ENCODE measurements at places on chromosomes 5 and 9. TPM values are rescaled to one million over a fixed set of nuclear protein-coding genes. Genes with fewer than 3 reads are reported as not detected.
A peak's percentile ranks its signal among the peaks of the same experiment; 100 is the strongest.

- no peak for DNase-seq
Measured at GRCh38 chr9:16179566-16179965, 626.7 kb downstream of the CCDC171 start.

GRCh38 chr9:99072040-99072394 is 32.9 kb upstream of the TGFBR1 start:
- no peak for DNase-seq

DNA sequence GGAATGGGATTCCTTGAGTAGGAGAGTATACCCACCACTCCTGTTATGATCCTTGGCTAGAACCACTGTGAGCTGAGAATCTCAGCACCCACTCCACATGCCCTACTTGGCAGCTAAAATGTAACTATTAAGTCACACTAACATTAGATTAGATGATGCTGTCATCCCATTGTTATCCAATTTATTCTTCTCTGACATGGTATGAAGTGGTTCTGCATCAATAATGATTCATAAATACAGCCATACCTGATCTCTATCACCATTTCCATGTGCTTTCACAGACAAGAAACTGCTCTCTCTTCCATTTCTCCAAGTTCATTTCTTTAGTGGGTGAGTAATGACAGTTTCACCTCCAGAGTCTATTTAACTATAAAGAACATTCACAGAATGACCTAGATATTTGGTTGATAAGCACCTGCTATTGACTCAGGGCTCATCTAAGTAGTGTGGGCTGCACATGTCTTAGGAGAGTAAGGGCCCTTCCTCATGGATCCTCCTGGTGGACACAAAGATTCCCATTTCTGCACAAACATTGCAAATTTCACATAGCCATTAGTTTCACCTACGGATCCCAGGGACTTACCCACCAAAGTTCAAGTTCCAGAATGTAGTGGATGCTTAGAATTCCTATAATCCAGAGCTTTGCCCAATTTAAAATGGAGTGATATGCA is 187.9 kb downstream of the EBF1 start:
- DNase-seq: no peak

DNA sequence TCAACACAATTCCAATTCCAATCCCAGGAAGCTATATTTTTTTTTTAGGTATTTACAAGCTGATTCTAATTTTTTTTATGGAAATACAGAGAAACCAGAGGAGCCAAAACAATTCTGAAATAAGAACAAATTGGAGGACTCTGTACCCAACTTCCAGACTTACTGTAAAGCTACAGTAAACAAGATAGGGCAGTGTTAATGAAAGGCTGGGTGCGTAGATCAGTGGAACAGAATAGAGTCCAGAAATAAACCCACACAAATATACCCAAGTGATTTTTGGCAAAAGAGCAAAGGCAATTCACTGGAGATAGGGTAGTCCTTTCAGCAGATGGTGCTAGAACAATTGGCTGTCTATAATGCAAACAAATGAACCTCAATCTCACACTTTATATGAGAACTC is 50.6 kb downstream of the WHRN start:
- no peak for DNase-seq

DNA sequence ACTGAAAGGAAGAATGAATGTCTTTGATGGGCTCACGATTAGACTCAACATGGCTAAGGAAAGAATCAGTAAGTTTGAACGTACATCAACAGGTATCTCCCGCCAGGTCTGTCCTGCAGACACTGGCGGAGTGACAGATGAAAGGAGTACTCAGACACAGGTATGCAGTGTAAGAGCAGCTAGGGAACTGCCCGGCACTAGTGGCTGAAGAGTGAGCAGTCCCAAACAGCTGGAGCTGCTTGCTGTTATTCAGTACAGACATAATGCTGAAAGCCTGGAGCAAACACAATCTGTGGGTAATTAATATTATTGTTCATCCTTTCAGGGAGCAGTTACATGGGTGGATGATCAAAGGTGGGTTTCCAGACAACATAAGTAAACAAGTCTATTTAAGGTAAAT is 835.5 kb downstream of the TLE4 start:
- no peak for DNase-seq

DNA sequence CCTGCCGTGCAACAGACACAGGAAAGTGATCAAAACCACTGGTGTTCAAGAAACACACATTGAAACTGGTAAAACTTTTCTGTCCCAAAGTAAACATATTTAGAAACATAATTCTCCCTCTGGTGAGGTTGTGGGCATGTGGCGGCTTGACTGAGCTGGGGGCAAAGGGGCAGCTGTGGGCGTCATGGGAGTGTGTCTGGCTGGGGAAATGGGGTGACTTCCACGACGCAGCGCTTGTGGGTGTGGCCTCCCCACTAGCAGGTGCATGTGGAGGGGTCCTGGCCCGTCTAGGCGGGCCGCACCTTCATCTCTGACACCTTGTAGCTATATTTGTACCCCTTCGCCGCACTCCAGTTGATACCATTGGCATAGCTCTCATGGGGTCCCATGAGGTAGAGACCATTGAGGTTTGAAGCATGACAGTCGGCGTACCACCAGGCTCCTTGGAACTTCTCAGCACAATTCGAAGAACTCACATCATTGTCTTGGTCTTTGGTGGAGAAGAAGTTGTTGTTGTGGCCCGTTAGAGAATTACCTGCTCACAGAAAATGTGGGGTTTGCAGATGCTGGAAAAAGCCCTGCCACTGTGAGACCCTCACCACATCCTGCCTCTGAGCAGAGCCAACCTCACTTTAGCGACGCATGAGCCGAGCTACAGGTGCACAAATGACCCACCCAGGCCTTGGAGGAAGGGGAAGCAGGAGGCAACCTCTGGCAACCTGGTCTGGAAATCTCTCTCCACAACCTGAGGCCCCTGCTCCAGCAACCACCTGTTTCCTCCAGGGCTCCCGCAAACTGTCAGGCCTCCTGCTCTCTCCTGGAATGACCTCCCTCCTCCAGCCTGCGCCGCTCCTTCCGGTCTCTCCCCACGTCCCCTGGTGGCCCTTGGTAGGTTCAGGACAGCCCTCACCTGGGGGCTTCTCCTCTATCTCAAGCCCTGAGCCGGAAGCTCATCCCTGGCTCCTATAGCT is 7.9 kb downstream of the FCN1 start:
- DNase-seq: no peak

DNA sequence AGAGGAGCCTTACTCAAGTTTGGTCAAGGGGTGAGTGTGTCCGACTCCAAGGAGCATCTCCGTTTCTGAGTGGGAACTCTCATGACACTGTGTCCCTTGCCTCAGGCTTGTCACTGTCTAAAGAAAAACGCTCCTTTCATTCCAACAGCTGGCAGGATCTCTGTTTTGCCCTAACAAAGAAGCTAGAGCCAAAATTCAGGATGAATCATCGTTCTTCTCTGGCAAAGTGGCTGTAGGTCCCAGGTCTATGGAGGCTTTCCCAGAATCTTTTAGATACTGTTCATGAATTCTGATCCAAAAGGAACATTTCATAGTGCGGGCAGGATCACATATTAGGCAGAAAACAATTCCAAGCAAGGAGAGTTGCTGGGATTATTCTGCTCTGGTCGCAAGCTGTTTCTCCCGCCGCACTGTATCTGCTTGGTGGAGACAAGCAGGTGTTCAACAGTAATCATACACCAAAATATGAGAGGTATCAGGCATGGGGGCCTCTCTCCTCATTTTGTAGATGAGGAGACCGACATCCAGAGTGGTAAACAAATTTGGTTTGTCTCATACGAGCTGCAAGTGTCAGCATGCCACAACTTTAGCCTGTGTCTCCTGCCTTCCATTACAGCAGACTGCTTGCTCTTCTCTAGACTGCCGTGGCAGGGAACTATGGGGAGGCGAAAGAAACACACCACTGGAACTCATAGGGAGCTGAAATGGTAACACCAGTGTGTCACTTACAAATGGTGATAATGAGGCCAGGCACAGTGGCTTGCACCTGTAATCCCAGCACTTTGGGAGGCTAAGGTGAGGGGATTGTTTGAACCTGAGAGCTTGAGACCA is 72.6 kb downstream of the ENTREP1 start:
- DNase-seq: no peak

GRCh38 chr5:39178171-39178570 is 41.2 kb downstream of the FYB1 start:
- DNase-seq: no peak

The PCDHGB5 gene
- total RNA-seq: 0.17 TPM

DNA sequence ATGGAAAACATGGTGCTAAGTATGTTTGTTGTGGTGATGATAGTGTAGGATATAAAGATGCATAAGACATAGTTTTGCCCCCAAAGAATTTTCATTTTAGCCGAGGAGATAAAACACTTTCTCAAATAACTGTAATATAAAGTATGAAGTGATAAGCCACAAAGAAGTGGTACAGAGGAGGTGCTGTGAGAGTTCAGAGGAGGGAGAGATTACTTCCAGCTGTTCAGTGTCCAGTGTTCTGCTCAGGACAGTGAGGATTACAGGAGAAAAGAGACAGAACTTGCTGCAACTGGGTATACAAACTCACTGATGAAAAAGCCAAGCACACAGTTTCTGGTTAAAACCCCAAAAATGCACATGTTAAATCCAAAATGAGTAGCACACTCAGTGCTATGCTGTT is 309.3 kb downstream of the KIAA0825 start:
- no peak for DNase-seq

GRCh38 chr5:22908129-22908528 is 55.0 kb upstream of the CDH12 start:
- DNase-seq: peak; percentile 24

DNA sequence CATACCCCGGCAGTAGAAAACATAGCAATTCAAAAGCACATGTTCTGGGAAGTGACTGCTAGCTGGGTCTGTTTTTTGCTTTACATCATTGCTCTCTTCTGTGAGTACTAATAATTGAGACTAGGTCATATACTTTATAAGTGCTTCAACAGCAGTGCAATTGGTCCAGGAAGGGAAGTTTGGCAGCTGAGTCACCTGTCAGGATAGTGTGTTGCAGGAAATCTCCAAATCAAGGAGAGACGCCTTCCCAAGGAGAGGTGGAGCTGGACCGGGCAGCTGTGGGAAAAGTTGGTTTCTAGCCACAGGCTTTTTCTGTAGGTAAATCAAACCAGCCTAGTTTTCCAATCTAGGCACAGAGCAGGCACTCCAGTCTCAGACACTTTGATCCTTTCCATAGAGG is 330.1 kb downstream of the ENC1 start:
- DNase-seq: no peak

GRCh38 chr9:69085569-69086283 is 50.2 kb downstream of the FXN start:
- DNase-seq: peak; percentile 23

The CDH9 gene
- total RNA-seq: 2.2 TPM

GRCh38 chr5:180350711-180351465 is 2.2 kb downstream of the GFPT2 start:
- no peak for DNase-seq

DNA sequence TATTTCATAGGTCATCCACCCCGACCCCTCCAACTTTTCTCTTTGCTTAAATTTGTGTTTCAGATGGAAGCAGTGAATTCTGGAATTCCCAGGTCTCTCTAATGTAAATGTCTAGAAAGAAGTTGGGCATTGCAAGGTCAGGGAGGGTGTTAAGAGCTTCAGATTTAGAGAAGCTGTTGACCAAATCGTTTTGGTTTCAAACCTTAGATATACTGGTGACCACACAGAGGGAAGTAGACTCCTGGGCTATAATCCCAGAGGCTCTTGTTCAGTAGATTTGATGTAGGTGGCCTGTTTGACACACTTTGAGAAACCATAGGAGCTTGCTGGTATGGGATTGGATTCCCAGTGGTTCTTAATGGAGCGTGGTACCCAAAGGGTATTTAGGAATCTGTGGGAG is 137.3 kb upstream of the KLF9 start:
- DNase-seq: no peak

The ALDOB gene
- total RNA-seq: 236 TPM

GRCh38 chr5:172450861-172451695 is 3.2 kb downstream of the SH3PXD2B start:
- peak; percentile 45 for DNase-seq

DNA sequence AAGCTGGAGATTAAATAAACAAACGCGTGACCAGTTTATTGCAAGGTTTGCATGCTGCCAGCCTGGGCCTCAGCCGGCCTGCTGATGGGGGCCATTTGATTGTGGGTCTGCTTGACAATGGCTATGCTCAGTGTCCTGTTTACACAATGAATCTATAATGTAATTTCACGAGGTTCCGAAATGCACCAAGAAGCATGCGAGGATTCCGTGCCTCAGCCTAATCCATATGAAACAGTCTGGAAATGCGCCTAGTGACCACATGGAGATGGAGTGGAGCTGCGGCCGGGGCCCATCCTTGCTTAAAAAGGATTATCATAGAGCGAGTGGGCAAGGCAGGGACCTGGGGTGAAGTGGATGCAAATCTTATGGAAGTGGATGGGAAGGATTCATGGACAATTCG is 382.4 kb downstream of the CDK5RAP2 start:
- no peak for DNase-seq

DNA sequence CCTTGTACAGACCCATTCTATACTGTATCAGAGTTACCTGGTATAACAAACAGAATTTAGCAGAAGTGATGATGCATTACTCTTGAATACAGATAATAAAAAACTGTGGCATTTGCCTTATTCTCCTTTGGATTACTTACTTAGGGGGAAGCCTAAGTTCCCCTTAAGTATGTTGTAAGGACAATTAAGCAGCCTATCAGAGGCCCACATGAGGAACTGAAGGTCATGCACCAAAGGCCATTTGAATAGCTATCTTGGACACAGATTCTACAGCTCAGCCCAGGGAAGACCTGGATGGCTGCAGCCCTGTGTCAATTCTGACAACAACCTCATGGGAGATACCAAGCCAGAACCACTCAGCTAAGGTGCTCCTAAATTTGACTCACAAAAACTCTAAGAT is 125.2 kb downstream of the RAPGEF6 start:
- no peak for DNase-seq

DNA sequence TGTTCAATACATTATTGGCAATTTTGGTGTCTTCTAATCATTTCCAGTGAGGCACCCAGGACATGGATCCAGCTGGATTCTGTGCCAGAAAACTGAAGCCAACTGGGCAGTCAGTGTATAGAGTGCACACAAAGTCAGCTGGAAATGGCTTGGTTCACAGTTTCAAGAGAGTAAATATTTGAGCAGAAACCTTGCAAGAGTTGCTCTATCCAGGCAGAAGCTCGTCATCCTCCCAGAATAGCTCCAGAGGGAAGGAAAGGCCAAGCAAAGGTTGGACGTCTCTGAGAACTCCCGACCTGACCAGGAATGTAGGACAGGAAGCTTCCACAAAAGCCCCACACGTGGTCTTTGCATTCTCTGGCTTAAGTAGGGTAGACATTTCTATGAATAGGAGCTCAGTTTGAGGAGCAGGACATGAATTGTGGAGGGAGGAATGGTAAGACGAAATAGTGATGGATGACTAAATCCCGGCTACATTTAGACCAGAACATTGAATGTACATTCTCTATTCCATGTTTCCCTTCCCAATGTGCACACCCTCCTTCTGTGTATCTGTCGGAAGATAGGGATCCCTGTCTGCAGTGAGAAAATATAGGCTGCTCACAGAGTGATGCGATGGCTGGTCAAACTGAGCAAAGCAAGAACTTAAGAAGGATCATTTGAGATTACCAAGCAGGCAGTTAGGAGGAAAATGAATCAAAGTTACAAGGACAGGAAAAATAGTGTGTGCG is 72.7 kb upstream of the FCN2 start:
- peak; percentile 49 for DNase-seq
